Adrenal gland (tissue), 19 donors: ENCODE measurements at places on chromosomes 2 and 18. TPM values are rescaled to one million over a fixed set of nuclear protein-coding genes. Genes with fewer than 3 reads are reported as not detected.

BOLL gene
- not detected for polyA plus RNA-seq

RNPEPL1 gene
- 259 TPM for polyA plus RNA-seq

POLR1B gene
- polyA plus RNA-seq: 4.2 TPM

LIMS3 gene
- polyA plus RNA-seq: 5.4 TPM

TSPYL6 gene
- polyA plus RNA-seq: not detected

SERPINB10 gene
- polyA plus RNA-seq: not detected

CNDP1 gene
- 0.27 TPM for polyA plus RNA-seq

SCN3A gene
- 1.1 TPM for polyA plus RNA-seq

POU3F3 gene
- 0.18 TPM for polyA plus RNA-seq

DPYSL5 gene
- 1.6 TPM for polyA plus RNA-seq

TNFRSF11A gene
- 1.8 TPM for polyA plus RNA-seq

VIL1 gene
- polyA plus RNA-seq: 0.10 TPM

PGAP1 gene
- 1.8 TPM for polyA plus RNA-seq

FOXD4L1 gene
- polyA plus RNA-seq: 0.47 TPM

ICOS gene
- polyA plus RNA-seq: 0.07 TPM

ARHGEF4 gene
- polyA plus RNA-seq: 6.8 TPM

FOXI3 gene
- polyA plus RNA-seq: not detected

XDH gene
- polyA plus RNA-seq: not detected

GTF2A1L gene
- polyA plus RNA-seq: 1.3 TPM

CRYGC gene
- not detected for polyA plus RNA-seq

ELP2 gene
- 52.4 TPM for polyA plus RNA-seq

USP34 gene
- 109 TPM for polyA plus RNA-seq

GRCh38 chr2:98455494-98455976, 10.9 kb downstream of the INPP4A start:
- no peaks in the 10 kb centered on the region for H3K27me3 ChIP-seq
- no peak overlapping the region for H3K4me3 ChIP-seq
- DNase-seq: no peak
- H3K36me3 ChIP-seq: no peaks in the 10 kb centered on the region
- peaks cover 56% of the 10 kb centered on the region for H3K4me1 ChIP-seq

- DNase-seq: no peak
- no peak overlapping the region for H3K4me3 ChIP-seq
- H3K36me3 ChIP-seq: no peaks in the 10 kb centered on the region
- H3K27ac ChIP-seq: no peak overlapping the region
- no peaks in the 10 kb centered on the region for H3K4me1 ChIP-seq
- no peaks in the 10 kb centered on the region for H3K27me3 ChIP-seq
Measured at GRCh38 chr2:37820471-37820986, 104.6 kb upstream of the RMDN2 start.

- no peaks in the 10 kb centered on the region for H3K4me1 ChIP-seq
- H3K4me3 ChIP-seq: no peak overlapping the region
- no peaks in the 10 kb centered on the region for H3K36me3 ChIP-seq
- DNase-seq: no peak
- no peak overlapping the region for H3K27ac ChIP-seq
Measured at GRCh38 chr2:169735623-169736022, 2.0 kb downstream of the KLHL23 start.

DNA sequence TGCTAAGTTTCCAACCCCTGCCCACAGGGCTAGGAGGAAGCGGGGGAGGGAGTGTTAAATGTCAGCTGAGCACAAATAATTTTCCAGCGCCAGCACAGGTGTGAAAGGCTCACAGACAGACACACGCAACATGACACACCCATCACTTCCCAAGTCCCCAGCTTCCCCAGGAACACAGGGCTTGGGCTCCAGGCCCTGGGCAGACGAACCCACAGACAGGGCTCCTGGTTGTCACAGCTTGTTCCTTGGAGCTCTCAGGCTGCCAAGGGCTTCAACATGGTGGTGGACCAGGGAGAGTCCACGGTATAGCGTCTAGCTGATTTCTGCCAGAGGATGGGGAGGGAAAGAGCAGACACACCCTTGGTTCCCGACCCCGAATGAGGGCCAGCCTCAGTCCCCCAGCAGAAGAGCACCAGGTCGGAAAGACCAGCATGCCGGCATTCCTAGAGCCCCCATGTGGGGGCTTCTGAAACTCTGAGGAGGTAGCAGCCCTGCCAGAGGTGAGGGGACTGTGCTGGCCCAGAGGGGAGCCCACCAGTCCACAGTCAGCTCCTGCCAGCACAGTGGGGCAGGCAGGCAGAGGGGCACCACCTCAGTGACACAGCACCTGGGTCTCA, 1.9 kb downstream of the DUSP2 start:
- no peak overlapping the region for H3K4me3 ChIP-seq
- no peak overlapping the region for H3K27ac ChIP-seq
- DNase-seq: no peak
- peaks cover 16% of the 10 kb centered on the region for H3K4me1 ChIP-seq

DNA sequence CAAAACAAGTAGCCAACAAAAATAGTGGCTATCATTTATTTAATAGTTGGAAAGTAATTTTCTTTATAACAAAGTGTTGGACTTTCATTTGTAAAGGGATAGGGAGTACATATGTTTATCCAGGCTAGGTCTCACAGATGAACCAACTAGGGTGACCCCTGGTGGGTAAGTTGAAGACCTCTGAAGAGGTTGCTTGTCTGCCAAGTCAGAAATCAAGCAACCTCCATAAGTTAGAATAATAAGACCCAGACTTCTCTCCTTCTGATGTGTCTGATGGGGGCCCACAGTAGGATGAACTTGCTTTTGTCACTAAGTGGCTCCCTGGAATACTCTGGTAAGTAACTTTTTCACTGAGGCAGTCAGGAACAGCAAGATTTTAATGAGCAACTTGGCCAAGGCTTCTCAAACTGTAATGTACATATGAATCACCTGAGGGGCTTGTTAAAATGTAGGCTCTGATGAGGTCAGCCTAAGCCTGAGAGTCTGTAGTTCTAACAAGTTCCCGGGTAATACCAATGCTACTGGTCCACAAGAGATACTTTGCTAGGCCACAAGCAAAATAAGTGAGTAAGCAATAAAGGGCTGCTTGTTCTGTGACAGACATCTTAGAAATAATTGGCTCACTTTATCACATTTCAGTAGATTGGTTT, 319.6 kb downstream of the PIK3C3 start:
- no peaks in the 10 kb centered on the region for H3K27me3 ChIP-seq
- H3K4me1 ChIP-seq: peaks cover 11% of the 10 kb centered on the region
- H3K4me3 ChIP-seq: no peak overlapping the region
- H3K36me3 ChIP-seq: no peaks in the 10 kb centered on the region

DNA sequence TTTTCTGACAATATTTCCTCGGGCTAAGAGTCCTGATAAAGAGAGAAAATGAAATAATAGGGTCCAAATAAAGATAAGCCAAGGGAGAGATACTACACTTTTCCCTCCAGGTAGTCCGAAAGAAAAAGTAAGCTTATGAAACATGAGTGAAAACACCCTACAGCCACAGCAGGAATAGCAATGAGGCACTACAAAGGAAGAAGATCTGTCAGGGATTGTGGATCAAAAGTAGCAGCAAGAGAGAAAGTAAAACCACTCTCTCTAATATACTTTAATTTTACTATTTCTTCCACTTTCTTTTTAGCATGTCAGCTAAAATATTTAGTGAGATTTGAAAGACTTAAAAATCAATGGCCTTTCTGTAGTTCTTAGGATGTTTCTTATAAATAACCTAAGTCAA, 1601.8 kb downstream of the LRP1B start:
- no peaks in the 10 kb centered on the region for H3K36me3 ChIP-seq
- no peaks in the 10 kb centered on the region for H3K27me3 ChIP-seq
- H3K27ac ChIP-seq: no peak overlapping the region
- no peak overlapping the region for H3K4me3 ChIP-seq
- no peak for DNase-seq

DNA sequence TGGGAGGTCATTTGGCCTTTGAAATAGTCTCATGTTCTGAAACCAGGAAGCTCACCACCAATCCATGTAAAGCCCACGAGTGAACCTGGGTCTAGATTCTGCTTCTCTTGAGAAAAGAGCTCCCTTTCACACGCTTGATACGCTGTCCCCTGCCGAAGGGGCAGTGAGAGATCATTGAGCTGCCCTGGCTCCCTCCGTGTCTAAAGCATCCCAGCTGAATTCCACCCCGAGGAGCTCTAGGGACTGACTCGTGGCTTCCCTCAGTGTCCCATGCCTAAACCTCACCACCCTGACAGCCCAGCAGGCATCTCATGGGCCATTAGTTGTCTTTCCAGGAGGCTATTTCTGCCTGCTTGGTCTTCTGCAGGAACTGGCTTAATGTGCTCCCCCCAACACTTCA, 68.6 kb downstream of the COL6A3 start:
- H3K27ac ChIP-seq: no peak overlapping the region
- no peaks in the 10 kb centered on the region for H3K36me3 ChIP-seq
- DNase-seq: no peak
- no peaks in the 10 kb centered on the region for H3K4me1 ChIP-seq

DNA sequence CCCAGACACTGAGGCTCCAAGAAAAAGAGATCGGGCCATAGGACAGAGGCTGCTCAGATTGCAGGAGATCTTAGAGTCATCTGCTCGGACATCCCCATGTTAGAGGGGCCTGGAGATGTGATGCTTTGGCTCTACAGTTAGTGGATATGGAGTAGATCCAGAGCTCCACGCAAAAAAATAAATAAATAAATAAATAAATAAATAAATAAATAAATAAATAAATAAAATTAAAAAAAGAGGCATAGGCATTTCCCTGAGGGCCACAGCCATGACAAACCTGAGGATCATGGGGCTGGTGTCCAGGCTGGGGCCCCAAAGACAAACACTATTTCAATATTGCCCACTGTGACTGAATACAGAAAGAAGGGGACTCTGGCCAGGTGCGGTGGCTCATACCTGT, 85.5 kb downstream of the PLB1 start:
- no peaks in the 10 kb centered on the region for H3K36me3 ChIP-seq
- DNase-seq: no peak
- H3K27me3 ChIP-seq: no peaks in the 10 kb centered on the region
- H3K4me3 ChIP-seq: no peak overlapping the region
- H3K27ac ChIP-seq: no peak overlapping the region

DNA sequence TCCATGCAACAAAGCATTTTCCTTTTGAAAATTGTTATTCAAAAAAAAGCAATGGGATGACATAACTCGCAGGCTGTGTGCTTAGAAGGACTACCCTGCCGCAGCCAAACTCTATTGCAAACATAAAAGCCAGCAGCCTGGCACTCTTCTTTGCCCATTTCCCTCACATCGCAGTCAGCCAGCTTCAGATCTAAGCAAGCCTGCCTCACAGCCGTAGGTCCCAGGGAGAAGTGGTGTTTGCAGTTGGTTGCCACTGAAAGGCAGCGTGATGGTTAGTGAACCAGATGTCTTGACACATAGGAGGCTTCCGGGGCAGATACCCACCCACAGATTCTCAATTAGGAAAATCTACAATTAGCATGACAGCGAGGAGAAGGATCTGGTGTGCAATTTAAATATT, 655.2 kb downstream of the RNF144A start:
- no peaks in the 10 kb centered on the region for H3K4me1 ChIP-seq
- no peaks in the 10 kb centered on the region for H3K27me3 ChIP-seq
- no peak overlapping the region for H3K4me3 ChIP-seq
- DNase-seq: no peak
- H3K27ac ChIP-seq: no peak overlapping the region

GRCh38 chr18:55351980-55352714, 235.8 kb downstream of the TCF4 start:
- no peak overlapping the region for H3K27ac ChIP-seq
- no peaks in the 10 kb centered on the region for H3K36me3 ChIP-seq
- no peaks in the 10 kb centered on the region for H3K27me3 ChIP-seq
- no peaks in the 10 kb centered on the region for H3K4me1 ChIP-seq
- H3K4me3 ChIP-seq: no peak overlapping the region

GRCh38 chr18:1480309-1480708, 575.6 kb downstream of the ADCYAP1 start:
- no peaks in the 10 kb centered on the region for H3K4me1 ChIP-seq
- DNase-seq: no peak
- no peak overlapping the region for H3K27ac ChIP-seq
- H3K36me3 ChIP-seq: no peaks in the 10 kb centered on the region
- H3K4me3 ChIP-seq: no peak overlapping the region
- H3K27me3 ChIP-seq: no peaks in the 10 kb centered on the region

- H3K27ac ChIP-seq: no peak overlapping the region
- H3K4me3 ChIP-seq: no peak overlapping the region
- no peaks in the 10 kb centered on the region for H3K36me3 ChIP-seq
- DNase-seq: no peak
- no peaks in the 10 kb centered on the region for H3K27me3 ChIP-seq
Measured at GRCh38 chr2:181178130-181178529, 197.7 kb downstream of the UBE2E3 start.

- no peak overlapping the region for H3K27ac ChIP-seq
- no peaks in the 10 kb centered on the region for H3K36me3 ChIP-seq
- no peak overlapping the region for H3K4me3 ChIP-seq
- no peak for DNase-seq
Measured at GRCh38 chr2:238986491-238987351, 138.8 kb downstream of the TWIST2 start.

- no peaks in the 10 kb centered on the region for H3K27me3 ChIP-seq
- no peak for DNase-seq
Measured at GRCh38 chr2:227257820-227258219, 67.2 kb upstream of the MFF start.

DNA sequence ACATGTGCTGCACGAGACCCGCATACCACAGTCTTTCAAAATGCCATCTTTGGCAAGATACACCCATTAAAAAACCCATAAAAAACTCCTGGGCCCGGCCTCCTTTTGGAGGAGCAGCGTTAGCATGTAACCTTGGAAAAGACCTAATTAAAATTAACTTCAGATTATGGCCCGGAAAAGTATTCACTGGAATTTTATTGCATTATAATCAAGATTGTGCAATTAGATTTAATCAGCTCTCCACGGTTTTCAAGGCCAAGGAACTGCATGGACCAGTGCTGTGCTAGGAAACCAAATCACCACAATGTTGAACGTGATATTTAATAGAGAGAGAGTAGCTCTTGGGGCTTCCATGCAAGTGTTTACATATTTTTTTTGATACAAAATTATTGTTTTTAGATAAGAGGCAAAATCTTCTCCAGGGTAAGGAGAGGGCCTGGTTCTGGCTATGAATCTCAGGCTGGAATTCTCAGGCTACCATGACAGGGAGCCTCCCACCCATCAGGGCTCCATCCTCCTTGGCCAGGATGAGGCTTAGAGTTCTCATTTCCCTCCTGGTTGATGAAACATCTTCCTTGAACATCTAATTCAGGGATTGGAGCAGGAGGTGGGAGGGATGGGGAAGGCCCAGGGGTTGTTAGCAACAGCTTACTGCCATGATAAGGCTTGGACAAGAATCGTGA, 82.0 kb upstream of the TTC39C start:
- H3K4me1 ChIP-seq: peaks cover 9% of the 10 kb centered on the region
- peak overlapping the region; percentile 51 for H3K27ac ChIP-seq
- H3K4me3 ChIP-seq: no peak overlapping the region
- H3K36me3 ChIP-seq: no peaks in the 10 kb centered on the region

GRCh38 chr2:163878718-163879117, 142.9 kb upstream of the FIGN start:
- H3K36me3 ChIP-seq: no peaks in the 10 kb centered on the region
- H3K4me3 ChIP-seq: no peak overlapping the region
- no peak overlapping the region for H3K27ac ChIP-seq
- no peaks in the 10 kb centered on the region for H3K4me1 ChIP-seq
